Activated CD4-positive, alpha-beta T cell treated with anti-CD3 and anti-CD28 coated beads, Interleukin-2, amount 10 ng/mL, durations not matched to agents 24 days and 14 days (primary cell): ENCODE measurements at places on chromosomes 3 and 15. TPM values are rescaled to one million over a fixed set of nuclear protein-coding genes. Genes with fewer than 3 reads are reported as not detected.

- no peak for DNase-seq
These were observed 28.5 kb downstream of the LIPC start for GRCh38 chr15:58460116-58460790.

DNA sequence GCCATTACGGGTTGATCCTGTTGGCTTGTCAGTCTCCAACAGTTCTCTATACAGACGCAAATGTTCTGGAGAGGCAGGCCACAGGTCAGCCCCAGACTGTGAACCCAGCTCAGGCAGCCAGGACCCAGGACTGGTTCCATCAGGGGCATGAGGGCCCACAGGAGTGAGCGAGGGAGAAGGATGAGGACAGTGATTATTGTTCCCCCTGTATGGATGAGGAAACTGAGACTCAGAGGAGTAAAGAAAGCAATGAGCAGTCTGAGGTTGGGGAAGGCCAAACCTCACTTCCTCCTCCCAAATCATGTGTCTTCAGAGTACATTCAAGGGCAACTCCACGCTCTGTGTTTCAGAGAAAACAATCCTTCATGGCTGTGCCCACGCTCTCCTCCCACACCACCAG is 121.9 kb downstream of the RPLP1 start:
- DNase-seq = peak; percentile 58

Gene COL6A5
- not detected in 2 replicates for total RNA-seq

- DNase-seq = no peak
These were observed 358.1 kb downstream of the CNTN4 start for GRCh38 chr3:2456788-2457187.

Gene CACNA2D2
- total RNA-seq = 0.23 and 0.62 TPM in 2 replicates

DNA sequence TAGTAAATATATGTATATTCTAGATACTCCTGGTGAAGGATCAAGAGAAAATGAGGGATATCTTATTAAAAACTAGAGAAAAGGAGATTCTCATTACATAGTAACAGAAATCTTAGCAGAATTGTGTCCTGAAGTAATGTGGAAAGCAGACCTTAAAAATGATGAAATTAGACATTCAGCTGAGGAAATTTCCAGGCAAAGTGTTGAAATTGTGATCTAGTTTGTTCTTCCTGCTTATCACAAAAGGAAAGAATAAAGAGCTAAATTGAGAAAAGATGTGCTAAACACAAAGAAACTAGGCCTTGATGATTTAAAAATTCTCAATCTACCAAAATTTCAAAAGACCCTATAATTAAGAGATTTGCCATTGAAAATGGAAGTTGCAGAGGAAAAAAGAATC is 362.6 kb upstream of the PLSCR5 start:
- DNase-seq = no peak

- DNase-seq = no peak
These were observed 44.0 kb downstream of the SMAD3 start for GRCh38 chr15:67109141-67110034.

Gene ZNF80
- total RNA-seq = 0.19 and 0.21 TPM in 2 replicates

DNA sequence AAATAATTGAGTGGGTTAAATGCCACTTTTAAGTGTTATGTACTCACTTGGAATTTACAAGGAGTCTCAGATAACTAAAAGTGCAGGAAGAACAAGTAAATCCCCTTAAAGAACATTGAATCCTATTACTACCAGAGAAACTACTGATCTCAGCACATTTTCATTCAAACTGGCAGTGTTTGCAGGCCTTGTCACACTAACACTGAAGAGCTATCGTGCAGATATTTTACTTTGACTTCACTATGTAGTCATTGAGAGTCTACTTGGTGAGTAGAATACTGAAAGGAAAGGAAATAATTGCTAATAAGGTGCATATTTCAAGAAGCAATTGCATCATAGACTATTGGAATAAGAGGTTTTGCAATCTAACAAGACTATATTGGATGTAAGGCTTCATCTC is 721.4 kb upstream of the CBLB start:
- no peak for DNase-seq

DNA sequence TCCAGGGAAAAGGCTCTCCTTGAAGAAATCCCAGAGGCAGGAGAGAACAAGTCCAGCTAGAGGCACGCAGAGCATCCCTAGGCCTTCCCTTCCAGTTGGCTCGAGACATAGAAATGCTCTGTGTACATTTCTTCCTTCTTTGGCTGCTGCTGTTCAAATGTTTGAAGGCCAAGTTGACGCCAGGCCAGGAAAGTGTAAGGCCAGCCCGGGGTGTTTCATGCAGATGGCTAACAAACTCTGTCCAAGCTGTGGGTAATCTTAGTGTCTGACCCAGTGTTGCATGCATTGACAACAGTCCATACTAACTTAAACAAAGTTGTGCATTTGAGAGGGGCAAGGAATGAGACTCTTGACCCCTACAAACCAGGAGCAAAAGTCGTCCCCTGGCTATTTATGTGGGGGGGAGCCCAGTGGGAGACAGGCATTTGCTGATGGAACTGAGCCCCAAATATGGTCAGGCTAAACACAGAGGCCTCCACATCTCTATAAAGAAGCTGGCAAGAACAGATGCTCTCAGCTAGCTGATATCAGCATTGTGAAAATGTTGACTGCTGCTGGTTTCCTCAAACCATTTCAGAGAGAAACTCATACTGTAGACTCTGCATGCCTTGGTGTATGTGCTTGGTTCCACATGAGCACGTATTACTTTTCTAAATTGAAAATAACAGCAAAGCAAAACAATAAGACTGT is 139.5 kb downstream of the ADAMTS9 start:
- no peak for DNase-seq

GRCh38 chr15:58269455-58270414 is 131.6 kb downstream of the AQP9 start:
- DNase-seq = peak; percentile 83

DNA sequence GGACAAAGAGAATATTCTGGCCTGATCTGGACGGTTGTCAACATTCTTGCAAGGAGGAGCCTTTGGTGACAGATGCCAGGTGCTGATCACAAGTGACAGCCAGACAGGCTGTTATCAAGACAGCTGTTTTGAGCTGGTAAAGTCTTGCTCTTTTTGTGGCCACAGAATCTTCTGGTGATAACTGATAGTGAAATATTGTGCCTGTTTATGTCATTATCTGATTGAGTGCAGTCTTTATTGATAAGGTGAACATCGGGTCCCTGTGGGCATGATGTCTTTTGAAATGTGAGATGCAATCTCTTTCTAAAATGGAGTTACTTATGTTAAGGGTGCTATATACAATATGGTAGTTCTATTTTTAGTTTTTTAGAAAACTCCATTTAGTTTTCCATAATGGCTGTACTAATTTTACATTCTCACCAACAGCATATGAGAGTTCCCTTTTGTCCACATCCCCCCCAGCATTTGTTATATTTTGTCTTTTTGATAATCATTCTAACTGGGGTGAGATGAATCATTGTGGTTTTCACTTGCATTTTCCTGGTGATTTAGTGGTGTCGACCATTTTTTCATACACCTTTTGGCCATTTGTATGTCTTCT is 10.7 kb downstream of the CEP63 start:
- no peak for DNase-seq

Gene ADAMTS7
- 1.3 TPM in 2 replicates for total RNA-seq

Gene GABRR3
- total RNA-seq = 0.05 and 0.12 TPM in 2 replicates

GRCh38 chr3:177385831-177386301 is 188.6 kb upstream of the TBL1XR1 start:
- DNase-seq = no peak

- DNase-seq = peak; percentile 91
These were observed 250.5 kb downstream of the UACA start for GRCh38 chr15:70512772-70513362.

GRCh38 chr3:28326458-28326926 is 22.0 kb upstream of the ZCWPW2 start:
- DNase-seq = peak; percentile 84

DNA sequence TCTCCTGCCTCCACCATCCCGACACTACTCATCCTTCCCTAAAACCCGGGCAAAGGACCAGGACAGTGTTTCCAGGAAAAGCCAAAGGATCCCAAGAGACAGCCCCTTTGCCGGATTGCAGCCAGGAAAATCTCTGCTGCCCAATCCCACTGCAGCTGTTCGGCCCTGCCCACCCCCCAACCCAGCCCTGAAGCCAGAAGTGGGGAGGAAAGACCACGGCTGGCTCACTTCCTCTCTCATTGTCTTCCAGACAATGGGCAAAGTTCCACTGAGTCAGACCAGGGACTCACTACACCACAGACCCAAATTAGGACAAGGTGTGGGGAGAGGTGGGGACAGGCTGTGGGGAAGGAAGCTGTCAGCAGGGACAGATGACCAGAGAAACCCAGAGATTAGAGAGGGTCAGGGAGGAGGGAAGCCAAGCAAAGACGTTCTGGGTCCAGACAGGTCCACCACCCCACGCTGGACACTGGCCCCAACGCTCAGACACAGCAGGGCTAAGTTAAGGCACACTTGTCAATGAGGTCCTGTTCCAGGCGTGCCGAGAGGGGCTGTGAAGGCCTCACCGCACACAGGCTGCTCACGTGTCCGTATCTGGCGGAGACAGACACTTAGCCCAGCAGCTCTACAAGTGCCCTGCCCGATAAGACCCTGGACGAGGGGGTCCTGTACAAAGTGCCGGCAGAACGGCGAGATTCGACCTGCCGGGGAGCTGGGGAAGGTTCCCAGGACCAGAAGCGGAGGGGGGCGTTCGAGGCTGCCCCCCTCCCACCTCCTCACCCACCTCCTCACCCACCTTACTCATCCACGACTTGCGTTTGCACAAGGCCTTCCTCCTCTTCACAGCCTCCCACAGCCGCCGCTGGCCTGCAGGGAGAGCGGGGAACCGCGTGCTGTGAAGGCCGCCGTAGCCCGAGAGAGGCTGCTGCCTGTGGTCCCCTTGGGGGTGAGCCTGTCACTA is 21.9 kb downstream of the TNK2 start:
- DNase-seq = no peak

- no peak for DNase-seq
These were observed 89.3 kb downstream of the DIPK2A start for GRCh38 chr3:144060881-144061280.

Gene PPP4R2
- total RNA-seq = 105 and 107 TPM in 2 replicates

DNA sequence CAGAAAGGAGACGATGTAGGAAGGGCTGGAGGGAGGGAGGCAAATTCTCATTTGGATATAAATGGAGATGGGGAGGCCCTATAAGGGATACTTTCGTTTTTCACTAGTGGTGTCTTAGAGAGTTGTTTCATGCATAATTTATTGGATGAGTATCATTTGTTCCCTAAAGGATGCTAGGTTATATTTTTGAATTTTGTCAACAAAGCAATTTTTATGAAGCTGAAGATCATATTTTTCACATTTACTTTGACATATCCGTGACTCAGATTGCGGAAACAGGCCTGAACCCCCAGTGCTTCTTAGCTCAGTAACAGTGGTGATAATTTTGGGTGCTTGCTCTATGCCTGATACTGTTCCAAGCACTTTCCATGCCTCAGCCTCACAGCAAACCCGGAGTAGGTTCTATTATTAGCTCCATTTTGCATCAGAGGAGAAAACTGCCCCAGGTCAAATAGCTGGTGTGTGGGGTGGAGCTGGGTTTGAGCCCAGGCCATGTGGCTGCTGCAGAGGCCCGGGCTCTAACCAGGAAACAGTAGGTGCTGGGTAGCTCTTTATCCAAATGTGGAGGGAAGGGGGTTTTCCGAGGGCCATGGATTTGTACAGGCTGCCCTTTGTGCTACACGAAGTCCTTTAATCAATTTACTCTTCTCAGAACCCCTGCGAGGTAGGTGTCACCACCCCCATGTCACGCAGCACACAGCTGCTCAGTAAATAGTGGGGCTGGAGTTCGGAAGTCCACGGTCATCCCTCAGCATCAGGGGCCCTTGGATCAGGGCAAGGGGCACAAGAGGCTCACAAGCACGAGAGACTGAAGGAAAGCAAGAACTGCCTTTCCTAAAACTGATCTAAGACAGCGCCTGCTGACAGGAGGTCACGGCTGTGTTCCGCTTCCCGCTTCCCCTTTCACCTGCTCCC is 99.1 kb downstream of the SLC49A4 start:
- peak; percentile 52 for DNase-seq

- DNase-seq = peak; percentile 72
These were observed 106.6 kb downstream of the SSR3 start for GRCh38 chr3:156448300-156448699.

GRCh38 chr3:171614318-171614921 is 154.2 kb upstream of the TNIK start:
- DNase-seq = peak; percentile 68

Gene IGSF11
- 0.47 TPM in 1 of 2 replicates, not detected in the other for total RNA-seq

DNA sequence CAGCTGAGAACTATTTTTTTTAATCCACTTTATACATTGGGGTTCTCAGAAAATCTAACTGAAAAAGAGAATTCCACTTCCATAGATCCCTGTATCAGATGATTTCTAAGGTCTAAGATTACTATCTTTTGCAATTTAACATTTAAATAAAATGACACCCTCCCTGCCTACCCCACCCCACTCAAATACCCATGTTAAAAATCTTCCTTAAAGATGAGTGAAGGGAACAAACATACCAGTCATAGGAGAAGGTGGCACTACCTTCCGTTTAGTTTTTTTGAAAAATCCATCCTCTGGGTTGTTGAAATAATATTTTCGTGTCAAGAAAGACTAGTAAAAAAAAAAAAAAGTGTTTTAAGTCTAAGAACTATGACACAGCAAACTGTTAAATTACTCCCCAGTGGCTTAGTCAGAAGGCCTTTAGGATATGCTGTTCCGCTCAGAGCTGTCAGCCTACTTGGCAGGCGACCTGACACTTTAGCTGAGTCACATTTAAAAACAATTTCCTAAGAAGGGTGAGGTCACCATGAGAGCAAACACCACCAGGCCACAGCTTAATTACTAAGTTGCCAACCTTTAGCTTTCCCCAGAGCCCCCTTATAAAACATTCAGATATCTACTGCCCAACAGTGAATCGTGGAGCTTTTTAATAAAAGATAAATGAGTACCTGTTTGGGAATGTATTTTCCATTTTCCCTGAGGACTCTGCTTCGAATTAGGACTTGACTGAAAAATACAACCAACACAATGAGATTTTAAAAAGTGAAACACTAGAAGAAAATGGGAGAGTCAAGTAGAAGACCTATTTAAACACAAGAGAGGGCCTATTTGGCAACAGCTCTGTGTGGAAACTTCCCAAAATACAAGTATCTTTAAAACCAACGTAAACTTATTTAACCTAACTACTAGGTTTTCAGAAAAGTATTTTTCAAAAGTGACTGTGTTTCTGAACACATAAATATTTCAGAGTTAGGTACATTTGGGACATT is 9.6 kb downstream of the EMC3 start:
- no peak for DNase-seq

GRCh38 chr3:11661827-11662226 is 18.1 kb upstream of the VGLL4 start:
- DNase-seq = no peak

- no peak for DNase-seq
These were observed 46.4 kb downstream of the GATM start for GRCh38 chr15:45331972-45332371.

GRCh38 chr3:37997342-37997741 is 6.8 kb downstream of the VILL start:
- no peak for DNase-seq

DNA sequence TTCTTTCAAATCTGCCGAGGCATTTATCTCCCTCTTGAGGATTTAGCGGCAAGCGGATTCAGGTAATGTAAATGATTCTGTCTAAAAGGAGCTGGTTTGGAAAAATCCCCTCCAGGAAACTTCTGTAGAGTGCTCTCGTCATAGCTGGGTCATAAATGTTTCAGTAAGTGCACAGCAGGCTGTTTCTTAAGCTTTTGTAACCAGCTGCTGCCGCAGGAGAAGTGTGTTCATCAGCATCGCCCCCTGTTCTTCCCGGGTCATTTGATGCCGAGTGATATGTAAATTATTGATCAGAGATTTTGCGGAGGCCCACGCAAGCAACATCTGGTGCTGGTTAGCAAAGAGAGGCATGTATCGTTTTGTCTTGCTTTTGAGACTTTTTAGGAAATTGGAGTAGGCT is 53.1 kb downstream of the DNASE1L3 start:
- no peak for DNase-seq
